ENCODE measurements at places on chromosomes 2 and 18.

GRCh38 chr2:46504221-46504620, 24.9 kb downstream of the TMEM247 start:
- DNase-seq: no peak

- peak; percentile 18 for DNase-seq
Measured at GRCh38 chr2:121071034-121071504, 213.9 kb downstream of the TFCP2L1 start.

DNA sequence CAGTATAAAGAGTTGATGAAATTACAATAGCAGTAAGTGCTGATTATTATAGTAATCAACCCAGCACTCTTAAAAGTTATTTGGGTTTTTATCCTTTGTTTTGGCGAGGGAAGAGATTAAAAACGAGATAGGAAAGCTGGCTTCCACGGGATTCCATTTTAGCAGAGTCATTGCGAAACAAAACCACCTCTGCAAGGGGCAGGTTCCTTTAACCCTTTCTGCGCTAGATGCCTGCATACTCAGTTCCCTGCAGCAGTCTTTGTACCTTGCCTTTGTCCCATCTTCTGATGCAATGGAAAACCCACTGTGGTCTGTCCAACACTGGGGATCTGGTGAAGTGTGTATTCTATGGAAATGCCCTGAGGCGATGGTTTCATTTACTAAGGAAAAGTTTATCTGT, 2.7 kb downstream of the YPEL5 start:
- DNase-seq: peak; percentile 44

GRCh38 chr2:175540421-175540820, 358.9 kb upstream of the ATP5MC3 start:
- no peak for DNase-seq

DNA sequence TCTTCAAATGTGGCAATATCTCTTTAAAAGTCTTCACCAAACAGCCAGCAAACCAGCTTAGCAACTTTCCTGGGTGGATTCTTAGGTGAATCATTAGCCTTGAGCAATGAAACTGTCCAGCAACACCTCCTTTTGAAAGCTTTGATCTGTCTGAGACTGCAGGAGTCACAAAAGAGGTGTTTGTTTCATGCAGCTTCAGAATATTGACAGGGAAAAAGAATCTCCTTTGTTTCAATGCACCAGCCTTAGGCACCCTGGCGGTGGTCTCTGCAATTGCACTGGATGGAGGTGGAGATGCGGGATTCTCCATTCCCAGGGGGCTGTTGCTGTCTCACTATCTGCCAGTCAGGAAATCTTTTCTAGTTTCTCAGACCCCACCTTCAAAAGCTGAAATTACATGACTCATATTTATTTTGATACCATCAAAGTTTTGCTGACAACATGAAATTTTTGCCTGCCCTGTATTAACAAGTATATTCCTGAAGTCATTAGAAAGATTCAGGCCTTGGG, 76.0 kb upstream of the DSG1 start:
- peak; percentile 82 for DNase-seq

DNA sequence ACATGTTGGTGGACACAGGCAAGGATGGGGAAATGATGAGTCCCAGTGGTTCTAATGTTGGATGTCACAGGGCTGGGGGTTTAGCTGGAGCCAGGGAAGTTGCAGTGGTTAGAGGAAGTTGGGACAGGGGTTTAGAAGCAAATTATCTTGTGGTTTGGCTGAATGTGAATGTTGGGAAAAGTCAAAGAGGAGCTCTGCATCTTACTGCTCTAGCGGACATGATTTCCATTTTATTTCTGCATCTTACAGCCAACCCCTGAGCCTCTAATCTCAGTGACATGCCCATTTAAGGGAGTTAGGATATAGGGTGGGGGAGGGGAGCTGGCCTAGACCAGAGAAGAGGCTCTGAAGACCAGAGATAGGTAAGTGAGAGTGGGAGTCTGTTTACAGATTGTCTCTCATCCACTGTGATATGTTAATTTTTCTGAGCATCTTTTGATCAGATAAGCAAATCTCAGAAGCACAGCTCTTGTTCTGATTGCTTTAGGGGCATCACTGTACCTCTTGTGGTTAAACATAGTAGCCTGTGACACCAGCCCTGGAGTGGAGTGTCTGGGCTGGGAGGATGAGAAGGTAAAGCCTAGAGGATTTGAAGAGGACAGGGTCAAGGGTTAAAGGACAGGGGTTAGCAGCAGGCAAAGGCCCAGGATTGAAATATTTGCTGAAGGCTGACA, 43.6 kb downstream of the SETBP1 start:
- DNase-seq: no peak

DNA sequence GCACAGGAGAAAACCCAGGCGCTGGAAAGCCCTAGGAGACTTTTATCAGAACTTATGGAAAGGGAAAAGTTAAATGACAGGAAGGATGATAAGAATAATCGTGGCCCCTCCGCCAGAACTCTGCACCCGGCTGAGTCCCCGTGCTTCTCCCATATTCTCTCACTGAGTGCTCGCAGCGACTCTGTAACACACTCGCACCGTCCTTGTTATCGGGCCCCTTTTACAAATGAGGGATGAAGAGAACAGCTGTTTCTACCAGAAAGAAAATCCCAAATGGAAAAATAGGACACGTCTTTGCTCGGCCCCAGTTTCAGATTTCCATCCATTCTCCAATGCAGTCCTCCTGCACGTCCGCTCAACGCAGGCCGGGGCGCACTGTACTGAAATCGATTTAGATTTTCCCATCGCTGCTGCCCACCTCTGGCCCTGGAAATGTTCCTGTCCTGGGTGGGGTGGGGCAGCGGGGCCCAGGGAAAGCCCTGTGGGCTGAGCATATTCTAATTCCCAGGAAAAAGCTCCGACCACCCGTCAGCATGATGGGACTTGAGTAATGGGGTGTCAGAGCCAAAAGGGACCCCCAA, 66.4 kb downstream of the KCNF1 start:
- no peak for DNase-seq
